ENCODE measurements at places on chromosomes 2 and 18.

DNA sequence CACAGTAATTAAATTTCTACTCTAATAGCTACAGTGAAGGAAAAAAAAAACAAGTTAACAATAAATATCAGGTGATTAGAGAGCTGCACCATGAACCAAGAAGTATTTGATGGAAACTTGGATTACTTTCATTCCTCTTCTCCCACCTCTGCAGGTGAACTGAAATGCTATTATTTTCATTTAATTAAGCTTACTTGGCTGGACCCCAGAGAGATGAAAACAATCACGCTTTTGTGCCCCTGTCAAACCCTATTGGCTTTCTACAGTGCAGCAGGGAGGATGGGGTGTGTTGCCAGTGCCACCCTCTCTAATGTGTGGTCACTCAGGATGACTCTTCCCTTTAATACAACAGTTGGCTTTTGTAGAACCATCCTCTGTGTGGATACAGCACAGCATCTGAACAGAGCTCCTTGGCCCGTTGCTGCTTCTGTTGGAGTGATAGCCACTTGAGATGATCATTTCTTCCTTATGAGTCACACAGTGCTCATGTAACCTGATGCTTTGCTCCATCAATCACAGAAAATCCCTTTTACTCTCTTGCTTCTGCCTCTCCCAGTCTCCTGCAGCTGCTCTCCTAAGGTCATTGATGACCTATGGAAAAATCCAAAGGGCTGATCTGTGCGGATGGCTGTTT, 5.5 kb upstream of the ARL4C start:
- no peak for DNase-seq

DNA sequence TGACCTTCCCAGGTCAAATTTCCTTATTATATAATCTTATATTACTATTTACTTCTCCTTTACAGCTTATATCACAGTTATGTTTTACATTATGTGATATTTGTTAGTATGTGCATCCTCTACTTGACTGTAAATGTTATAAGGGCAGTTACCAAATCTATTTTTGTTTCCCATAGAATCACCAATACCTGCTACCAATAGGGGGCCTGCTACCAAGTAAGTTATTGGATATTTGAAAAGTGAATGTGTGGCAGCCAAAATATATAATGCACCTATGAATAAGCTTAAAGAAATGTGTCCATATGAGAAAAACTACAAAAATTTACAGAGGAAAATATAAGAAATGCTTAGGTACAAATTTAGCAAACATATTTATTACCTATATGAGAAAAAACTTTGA, 23.9 kb upstream of the CTAGE1 start:
- DNase-seq: no peak

DNA sequence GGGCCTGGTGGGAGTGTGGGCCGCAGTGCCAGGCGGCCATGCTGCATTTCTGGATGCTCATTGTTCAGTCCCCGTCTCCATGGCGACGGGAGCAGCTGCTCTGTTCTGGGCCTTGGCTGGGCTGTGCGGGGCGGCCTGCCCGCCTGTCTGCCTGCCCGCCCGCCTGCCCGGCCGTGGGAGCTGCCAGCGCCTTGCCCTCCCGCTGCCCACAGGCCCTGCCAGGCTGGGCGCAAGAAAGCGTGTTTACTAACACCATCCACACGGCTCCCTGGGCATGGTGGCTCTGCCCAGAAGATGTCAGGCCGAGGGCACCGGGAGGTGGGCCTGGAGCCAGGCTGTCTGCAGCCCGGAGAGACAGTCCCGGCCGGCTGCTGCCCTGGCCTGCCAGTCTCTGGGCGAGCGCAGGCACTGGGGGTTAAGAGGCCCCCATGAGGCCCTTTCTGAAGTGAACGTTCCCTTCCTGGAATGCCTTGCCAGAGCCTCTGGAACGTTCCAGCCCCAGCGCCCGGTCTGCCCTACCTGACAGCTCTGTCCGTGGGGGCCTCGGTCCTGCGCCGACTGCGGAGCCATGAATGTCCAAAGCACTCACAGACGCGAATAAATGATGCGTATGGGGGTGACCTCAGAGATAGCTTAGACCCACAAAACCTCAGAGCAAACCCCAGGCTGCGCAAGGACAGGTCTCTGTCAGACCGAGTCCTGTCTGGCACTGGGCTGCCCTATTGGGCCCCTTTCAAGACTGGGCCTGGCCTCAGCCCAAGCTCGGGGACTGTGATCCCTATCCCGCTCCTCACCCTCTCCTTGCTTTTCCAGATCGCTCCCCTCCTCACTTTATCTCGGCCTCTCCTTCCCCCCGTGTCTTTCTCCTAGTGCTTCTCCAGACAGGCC, 44.3 kb downstream of the MYCN start:
- DNase-seq: no peak

- no peak for DNase-seq
Measured at GRCh38 chr18:13435586-13436333, 217.2 kb downstream of the LDLRAD4 start.

DNA sequence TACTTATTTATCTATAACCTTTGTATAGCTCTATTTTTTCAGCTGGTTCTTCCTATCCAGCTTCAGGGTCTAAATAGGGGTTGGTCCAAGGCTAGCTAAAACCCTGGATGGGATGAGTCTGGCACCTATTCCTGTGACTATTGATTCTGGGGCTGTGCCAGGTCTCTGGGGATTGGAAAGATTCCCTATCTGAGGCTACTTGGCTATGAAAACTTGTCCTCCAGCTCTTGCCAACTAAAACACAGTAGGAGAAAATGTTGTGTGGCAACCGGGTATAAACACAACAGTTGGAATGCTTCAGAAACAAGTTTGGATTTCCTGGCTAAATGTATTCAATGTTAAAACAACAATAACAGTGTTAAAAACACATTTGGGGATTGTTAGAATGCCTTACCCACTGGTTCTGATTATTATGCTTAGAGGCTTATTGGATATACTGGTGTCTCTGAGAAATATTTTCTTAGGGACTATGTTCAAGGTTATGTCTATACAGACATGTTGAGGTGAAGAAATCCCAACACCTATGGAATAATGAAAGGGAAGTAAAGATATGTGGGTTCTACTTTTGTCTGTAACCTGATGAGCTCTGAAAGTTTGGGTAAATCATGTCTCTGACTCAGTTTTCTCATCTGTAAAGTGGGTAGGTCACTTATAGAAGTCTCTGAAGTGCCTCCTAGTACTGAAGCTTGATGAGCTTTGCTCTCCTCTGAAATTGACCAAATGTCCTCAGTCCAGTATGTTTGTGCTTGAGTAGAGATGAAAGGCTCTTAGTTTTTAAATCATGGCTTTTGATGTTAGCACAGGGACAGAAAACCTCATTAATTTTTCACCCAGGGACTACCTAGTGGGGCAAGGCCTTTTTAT, 460.7 kb downstream of the MTX2 start:
- no peak for DNase-seq

GRCh38 chr2:124323321-124323720, 298.2 kb downstream of the CNTNAP5 start:
- DNase-seq: no peak

DNA sequence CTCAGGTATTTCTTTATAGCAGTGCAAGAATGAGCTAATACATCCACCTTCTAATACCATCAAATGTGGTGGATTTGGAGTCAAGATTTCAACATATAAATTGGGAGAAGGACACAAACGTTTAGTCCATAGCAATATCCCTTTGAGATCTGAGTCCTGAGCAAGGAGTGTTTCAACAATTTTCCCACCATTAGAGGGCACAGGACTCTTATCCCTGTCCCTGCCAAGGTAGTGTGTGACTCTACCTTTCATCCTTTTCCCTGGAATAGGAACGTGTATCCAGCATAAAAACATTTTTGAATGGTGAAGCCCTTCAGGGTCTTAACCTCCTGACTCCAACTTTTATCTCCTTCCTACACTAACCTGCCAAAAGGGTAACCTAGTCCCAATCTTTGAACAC, 181.3 kb upstream of the SRD5A2 start:
- no peak for DNase-seq

GRCh38 chr18:28168725-28169124, 8.2 kb downstream of the CDH2 start:
- no peak for DNase-seq

DNA sequence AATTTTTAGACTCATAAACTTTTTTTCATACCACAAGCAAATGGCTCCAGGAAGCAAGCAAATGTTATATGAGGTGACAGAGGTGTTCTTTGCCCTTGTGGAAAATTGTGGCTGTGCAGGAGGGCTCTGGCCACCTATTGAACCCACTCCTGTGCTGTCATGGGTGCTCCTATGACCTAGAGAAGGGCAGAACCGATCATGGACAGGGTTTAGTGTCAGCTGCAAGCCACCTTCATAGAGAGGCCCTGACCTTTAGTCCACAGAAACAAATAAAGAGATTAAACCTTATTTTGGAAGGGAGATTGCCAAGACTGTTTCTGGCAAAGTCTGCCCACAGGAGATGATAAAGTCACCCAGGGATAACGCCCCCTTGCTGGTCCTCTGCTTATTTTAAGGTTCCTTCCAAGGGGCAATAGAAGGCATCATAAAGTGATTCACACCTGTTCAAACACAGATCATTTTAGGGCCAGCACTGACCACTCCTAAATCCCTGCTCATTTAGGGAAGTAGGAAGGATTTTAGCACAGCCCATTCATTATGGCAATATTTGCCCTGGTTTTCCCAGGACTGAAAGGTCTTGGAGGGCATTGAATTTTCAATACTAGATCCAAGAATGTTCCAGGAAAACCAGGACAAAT, 26.1 kb upstream of the STAT4 start:
- DNase-seq: no peak

DNA sequence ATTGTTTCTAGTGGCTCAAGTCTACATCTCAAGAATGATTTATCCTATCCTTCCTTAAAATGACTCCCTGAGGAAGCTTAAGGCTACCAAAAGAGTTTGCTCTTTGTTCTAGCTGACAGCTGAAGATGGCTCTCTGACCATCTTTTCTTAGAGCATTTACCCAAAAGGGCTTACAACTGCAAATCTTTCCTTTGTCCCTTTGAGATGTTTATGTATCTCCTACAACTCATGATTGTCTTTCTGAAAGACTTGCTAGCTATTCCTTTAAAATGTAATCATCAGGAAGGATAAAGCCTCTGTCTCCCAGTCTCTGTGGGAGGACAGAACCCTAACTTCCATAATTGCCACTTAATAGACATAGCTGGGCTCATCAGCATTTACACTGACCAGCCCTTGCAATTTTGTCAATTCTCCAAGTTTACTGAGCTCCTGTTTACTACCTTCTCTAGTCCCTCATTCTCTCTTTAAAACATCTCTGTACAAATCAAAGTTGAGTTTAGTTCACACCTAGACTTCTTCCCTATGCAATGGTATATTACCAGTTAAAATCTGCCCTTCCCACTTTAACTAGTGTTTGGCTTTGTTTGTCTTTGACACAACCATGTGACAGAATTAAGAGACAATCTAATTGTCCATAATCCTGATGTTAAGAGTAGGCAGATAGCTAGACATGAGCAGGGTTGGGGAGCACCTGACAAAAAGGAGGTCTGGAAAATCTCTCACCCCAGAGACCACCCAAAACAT, 188.2 kb downstream of the PTH2R start:
- DNase-seq: no peak

- no peak for DNase-seq
Measured at GRCh38 chr2:75994759-75995158, 284.0 kb upstream of the GCFC2 start.

DNA sequence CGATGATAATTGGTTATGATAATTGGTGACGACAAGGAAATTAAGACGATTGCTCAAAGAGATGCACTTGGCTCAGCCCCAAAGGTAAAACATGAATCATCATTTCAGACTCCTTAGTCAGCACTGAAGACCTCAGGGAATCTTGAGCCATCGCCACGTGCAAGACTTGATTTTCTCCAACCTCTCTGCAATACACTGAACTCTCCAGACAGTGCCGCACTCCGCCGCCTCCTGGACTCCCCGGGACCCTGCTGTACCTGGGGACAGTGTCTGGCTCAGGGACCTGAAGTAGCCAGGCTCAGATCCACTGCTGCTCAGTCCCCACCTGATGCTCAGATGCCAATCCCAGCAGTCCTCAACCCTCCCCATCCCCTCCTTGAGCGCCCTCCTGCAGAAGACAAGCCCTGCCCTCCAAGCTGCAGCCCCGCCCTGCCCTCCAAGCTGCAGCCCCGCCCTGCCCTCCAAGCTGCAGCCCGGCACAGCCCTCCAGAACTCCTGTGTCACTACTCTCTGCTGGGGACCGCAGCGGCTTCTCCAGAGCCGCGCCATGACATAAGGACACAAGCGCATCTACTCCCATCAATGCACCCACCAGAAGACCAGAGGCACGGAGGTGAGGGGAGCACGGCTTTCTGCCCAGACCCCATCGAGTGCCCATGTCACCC, 1.1 kb downstream of the TMEM18 start:
- DNase-seq: peak; percentile 66

GRCh38 chr2:101732199-101732598, 34.7 kb downstream of the MAP4K4 start:
- no peak for DNase-seq

DNA sequence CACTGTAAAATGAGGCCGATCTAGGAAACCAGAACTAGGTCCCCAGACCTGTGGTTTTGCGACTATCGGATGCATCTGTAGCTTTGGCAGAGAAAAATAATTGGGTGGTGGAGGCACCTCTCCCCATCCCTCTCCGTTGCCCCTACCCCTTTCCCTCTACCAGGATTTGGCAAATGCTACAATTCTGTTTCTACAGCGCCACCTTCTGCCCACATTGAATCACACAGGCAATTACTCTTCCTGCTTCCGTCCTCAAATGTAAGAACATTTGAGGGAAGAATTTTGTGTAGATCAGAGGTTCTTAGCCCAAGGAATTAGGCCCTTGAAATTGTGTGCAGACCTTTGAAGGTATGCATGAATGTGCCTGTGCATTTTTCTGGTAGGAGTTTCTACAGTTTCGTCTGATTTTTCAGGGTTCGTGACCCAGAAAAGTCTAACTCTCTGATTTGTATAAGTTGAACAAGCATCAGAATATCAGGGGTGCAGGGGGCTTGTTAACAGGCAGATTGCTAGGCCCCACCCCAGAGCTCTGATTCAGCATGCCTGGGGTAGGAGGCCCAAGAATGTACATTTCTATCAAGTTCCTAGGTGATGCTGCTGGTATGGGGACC, 11.2 kb downstream of the ATP6V1B1 start:
- DNase-seq: peak; percentile 63

DNA sequence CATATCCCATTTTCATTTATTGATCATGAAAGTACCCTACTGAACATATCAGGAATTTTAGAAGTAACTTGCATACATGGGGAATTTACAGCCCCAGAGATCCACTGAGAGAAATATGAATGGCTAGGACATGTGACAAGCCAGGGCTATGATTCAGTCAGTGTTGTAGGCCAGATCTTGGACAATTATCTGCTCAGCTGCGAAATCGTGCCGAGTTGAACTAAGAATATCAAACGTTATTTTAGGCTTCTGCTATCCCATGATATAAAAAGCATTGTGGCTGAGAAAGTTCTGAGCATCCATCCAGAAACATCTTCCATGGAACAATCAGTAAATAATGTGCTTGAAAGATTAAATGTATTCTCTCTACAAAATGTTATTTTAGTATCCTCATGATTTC, 85.7 kb upstream of the UNC80 start:
- no peak for DNase-seq

All from stimulated activated naive CD8-positive, alpha-beta T cell treated with anti-CD3 and anti-CD28 coated beads, Interleukin-15, Interleukin-2, amounts not matched to agents 100 U/mL and 50 U/mL, for 24 hours (primary cell).